ENCODE measurements at places on chromosomes 12 and 14.

GRCh38 chr14:105968291-105968690 is 441.9 kb downstream of the TMEM121 start:
- DNase-seq, result no peak

GRCh38 chr12:76183459-76184186 is 99.1 kb upstream of the NAP1L1 start:
- DNase-seq, result no peak

GRCh38 chr14:68395604-68396003 is 397.3 kb downstream of the ZFP36L1 start:
- DNase-seq, result no peak

DNA sequence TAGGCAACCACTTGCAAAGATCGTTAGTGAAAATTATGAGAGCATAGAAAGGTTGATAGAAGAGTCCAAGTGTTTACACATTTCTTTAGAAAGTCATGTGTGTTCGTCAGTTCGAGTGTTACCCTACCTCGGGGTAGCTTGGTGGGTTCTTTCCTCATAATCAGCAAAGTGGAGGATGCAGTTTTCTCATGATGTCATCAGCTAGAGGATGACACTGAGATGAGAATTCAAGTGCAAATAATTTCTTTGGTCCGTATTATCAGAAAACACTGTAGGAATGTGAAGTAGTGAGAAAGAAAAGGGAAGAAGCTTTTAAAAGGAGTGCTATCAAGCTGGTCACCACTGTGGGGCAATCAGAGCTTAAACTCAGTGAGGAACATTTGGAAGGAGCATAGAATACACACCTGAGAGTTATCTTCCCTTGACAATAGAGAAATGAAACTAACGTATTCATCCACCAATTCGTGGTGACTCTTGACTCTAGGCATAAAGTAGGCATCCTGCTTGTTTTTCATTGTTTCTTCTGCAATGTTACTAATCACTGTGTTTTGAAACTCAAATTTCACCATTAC is 1340.9 kb upstream of the TMEM132C start:
- DNase-seq, result no peak
